Large intestine (tissue), 12 donors: ENCODE measurements at places on chromosomes 5 and 9.

- DNase-seq = peak; percentile 84
Observed at GRCh38 chr9:110126986-110127864, 80.7 kb downstream of the C9orf152 start.

DNA sequence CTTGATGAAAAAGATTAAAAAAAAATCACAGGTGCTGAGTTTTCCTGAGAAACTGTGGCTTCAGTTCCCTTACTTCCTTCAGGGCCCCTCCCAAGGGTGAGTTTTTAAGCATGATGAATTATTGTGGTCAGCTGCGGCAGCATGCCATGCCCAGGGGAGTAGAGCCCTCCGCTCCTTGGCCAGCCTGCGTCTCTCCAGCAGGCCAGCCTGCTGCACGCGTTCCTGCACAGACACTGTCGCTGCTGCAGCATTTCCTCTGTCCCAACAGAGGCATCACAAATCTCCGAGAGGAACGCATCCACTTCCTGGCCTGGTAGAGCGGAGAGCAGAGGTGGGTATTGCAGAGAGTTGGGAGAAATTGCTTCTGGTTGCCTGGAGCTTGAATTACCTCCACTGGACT lies 26.1 kb upstream of the GLRA1 start:
- no peak for DNase-seq

DNA sequence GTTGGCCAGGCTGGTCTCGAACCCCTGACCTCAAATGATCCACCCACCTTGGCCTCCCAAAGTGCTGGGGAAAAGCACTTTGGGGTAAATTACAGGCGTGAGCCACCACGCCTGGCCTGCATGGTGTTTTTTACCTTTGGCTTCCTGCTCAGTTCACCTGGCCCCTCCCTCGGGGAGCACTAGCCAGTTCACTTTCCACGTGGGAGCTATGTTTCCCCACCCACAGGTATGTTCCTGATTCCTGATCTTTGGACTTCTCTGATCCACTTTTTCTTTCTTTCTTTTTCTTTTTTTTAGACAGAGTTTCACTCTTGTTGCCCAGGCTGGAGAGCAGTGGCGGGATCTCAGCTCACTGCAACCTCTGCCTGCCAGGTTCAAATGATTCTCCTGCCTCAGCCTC lies 15.8 kb downstream of the DAB2IP start:
- peak; percentile 89 for DNase-seq

GRCh38 chr5:73030995-73031394 lies 75.2 kb downstream of the FCHO2 start:
- no peak for DNase-seq

- DNase-seq = no peak
Observed at GRCh38 chr5:129172580-129172979, 78.0 kb downstream of the ISOC1 start.
